HuH-7 (cell line): ENCODE measurements at places on chromosomes 4 and X.

- no peak for DNase-seq
Measured at GRCh38 chr4:158914218-158914617, 145.4 kb downstream of the FNIP2 start.

GRCh38 chrX:43975796-43976195 is 2.6 kb upstream of the NDP start:
- no peak for DNase-seq

DNA sequence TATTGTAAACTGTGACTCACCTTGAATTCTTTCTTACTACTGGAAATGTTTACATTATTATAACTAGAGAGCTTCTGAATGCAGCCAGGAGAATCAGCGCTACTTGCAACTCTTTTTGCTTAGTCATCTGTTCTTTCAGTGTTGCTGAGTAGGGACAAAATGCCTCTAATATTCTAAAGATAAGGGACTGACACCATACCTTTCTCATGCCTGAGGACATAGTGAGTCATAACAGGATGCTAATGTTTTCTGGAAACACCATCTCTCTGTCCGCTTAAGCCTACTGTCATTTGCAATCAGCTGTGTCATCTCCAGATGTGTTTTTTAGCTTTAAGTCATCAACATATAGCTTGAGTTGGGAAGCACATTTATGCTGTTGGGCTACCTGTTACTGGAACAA is 108.3 kb downstream of the QRFPR start:
- DNase-seq = no peak

GRCh38 chr4:113419631-113420030 is 341.9 kb downstream of the CAMK2D start:
- DNase-seq = no peak

- DNase-seq = no peak
Measured at GRCh38 chr4:148955564-148956297, 513.5 kb upstream of the NR3C2 start.

GRCh38 chrX:2576793-2577192 is 76.0 kb upstream of the DHRSX start:
- DNase-seq = no peak

GRCh38 chrX:10076765-10077164 is 80.0 kb upstream of the CLCN4 start:
- DNase-seq = no peak

DNA sequence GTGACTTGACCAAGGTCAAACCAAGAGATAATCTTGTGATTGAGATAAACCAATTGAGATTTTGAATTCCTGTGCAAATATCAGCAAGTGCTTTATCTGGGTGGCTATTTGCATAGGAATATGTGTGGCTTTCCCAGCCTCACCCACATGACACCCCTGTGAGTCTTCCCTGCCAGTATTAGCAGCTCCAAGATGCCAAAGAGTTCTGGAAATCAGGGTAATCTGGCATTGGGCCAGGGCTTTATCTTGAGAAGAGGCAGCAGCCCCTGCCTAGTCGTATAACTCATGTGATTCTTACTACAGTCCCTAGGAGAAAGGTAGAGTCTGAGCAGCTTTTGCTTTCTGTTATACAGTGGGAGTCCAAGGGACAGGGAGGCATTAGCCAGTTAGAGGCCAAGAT is 87.7 kb downstream of the RLIM start:
- no peak for DNase-seq

GRCh38 chrX:105297041-105297440 is 76.5 kb upstream of the TEX13A start:
- no peak for DNase-seq

GRCh38 chr4:157996061-157997028 is 176.5 kb downstream of the GASK1B start:
- DNase-seq = no peak

GRCh38 chrX:153446950-153447580 is 1.2 kb upstream of the TREX2 start:
- DNase-seq = no peak

DNA sequence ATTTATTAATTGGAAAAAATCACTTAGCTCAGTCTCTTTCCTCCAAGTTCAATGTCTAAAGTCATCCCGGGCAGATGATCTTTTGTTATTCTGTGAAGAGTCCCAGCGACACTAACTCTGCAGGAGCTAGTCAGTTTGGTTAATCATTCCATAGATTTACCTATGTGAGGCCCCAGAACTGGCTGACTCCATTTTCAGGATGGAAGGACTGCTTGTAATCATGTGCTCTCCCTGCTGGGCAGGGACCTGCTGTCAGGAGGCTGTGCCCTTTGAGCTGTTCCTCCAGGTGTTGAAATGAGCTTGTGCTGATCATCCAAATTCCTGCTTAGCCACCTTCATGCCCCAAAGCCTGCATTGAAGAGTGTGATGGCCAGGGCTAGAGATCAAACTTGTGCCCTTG is 169.8 kb downstream of the NHS start:
- no peak for DNase-seq

DNA sequence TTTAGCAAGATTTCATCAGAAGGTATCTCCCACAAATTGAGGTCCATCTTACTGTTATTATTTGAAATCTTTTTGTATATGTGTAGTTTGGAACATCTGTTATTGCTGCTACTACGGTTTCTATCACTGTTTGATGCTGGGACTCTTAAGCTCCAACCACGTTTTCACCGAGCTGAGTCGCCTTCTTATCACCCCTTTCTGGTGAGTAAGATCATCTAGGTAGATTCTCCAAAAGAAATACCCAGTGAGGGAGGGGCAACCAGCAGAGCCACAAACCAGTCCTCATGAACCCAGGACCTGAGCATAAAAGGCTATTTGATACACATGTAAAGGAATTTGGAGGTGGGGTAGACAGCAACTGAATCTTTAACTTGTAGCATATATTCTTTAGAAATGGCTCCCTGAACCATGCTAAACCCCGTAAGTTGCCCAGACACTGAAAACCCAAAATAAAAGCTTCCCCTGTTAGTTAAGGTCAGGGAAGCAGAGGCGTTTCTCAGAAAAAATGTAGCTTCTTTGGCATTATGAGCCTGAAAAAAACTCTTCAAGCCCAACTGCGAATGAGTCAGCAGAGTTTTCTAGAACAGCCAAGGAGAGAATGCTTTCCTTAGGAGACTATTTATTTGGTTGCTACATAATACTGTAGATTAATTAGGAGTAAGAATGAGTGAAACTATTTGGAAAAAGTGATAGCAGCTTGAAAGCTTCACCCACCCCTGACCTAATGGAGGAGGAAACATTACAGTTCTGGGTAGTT is 53.8 kb upstream of the ATXN3L start:
- no peak for DNase-seq
